ENCODE measurements at places on chromosomes 3 and 15.

DNA sequence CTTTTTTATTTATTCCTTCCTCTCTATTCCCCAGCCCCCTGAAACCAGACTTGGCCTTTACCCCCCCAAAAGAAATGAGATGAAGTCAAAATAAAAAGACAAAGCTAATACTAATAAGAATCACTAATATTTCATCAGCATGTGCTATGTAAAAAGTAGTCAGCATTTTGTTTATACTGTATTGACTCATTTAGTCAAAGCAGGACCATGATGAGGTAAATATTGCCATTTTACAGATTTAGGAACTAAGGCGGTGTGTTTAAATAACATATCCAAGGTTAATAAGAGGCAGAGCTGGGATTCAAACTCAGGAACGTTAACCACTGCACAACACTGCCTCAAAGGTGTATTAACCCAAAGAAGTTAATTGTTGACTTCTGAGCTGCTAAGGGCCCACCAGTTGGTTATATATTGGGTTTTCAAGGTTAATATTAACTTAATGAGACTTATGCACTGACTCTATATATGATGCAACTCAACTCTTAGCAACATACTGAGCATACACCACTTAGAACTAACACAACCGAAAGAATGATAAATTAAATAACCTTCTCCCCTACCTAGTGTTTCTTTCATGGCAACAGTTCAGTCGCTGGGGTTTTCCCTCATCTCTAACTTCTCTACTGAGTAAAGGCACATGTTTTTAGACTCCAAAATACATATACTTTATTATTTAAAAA, 34.7 kb downstream of the FOXP1 start:
- DNase-seq, result no peak

GRCh38 chr3:41581700-41582099, 380.2 kb downstream of the ULK4 start:
- no peak for DNase-seq

- no peak for DNase-seq
Measured at GRCh38 chr3:38002291-38002876, 11.8 kb downstream of the VILL start.

- no peak for DNase-seq
Measured at GRCh38 chr3:42544492-42545283, 37.1 kb downstream of the SEC22C start.

- DNase-seq, result no peak
Measured at GRCh38 chr15:85858586-85859375, 64.1 kb upstream of the KLHL25 start.

- no peak for DNase-seq
Measured at GRCh38 chr3:151999936-152000335, 126.5 kb downstream of the SUCNR1 start.

Measured in AG04449 (cell line).